CD4-positive, alpha-beta T cell treated with Interleukin-12 subunit alpha and Interleukin-12 subunit beta, for 1 hour (primary cell): ENCODE measurements at places on chromosomes 4 and X.

GRCh38 chr4:76947369-76947768, 2.2 kb upstream of the SEPTIN11 start:
- DNase-seq = no peak

DNA sequence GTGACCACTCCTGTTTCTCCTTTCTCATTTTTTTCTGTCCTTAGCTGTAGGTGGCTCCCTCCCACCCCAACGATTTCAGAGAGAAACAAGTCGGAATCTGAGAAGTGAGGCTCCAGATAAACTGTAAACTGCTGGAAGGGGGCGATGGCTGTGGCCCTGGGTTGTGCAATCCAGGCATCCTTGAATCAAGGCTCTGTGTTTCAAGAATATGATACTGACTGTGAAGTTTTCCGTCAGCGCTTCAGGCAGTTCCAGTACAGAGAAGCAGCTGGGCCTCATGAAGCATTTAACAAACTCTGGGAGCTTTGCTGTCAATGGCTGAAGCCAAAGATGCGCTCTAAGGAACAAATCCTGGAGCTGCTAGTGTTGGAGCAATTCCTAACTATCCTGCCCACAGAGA, 37.7 kb downstream of the ETDC start:
- no peak for DNase-seq

GRCh38 chrX:79336869-79337815, 30.0 kb downstream of the ITM2A start:
- peak; percentile 25 for DNase-seq

DNA sequence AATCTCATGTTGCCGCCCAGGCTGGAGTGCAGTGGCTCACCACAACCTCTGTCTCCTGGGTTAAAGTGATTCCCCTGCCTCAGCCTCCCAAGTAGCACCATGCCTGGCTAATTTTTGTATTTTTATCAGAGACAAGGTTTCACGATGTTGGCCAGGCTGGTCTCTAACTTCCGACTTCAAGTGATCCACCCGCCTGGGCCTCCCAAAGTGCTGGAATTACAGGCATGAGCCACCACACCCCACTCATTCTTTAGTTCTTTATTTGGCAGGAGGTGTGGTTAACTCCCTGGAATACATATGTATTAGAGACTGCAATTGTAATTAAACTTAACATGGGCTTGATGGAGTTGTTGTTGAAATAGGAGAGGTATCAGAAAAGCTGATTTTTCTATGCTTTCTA, 1396.9 kb upstream of the IGFBP7 start:
- no peak for DNase-seq

DNA sequence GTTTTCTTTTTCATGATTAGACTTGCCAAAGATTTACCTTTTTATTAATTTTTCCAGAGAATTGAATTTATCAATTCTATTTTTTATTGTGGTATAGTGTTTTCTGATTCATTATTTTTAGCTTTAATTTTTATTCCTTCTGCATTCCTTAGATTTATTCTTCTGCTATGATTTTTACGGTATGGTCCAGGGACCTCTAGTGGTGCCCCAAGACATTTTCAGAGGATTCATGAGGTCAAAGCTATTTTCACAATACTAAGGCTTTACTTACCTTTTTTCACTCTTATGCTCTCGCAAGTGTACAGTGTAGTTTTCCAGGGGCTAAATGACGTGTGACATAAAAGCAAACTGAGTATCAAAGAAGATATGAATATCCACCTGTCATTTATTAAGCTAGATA, 8.0 kb downstream of the RADX start:
- DNase-seq = peak; percentile 18

DNA sequence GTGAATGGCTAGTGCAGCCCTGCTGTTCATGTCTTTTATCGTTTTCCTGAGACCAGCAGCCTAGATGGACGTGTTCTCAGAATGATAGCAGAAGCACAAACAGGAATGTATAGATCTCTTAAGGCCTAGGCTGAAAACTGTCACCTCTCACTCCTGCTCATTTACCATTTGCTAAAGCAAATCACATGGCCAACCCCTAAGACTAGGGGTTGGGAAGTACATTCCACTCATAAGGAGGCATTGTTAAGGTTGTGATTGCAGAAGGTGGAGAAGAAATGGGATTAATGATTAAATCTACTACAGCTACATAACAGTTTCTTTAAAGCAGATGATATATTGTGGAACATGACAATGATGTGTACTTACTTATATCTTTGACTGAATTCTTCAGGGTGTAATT, 536.8 kb upstream of the FTHL17 start:
- no peak for DNase-seq

- no peak for DNase-seq
These were observed 33.2 kb downstream of the PPARGC1A start for GRCh38 chr4:23856630-23857029.

- DNase-seq = no peak
These were observed 19.1 kb downstream of the MTNR1A start for GRCh38 chr4:186536285-186536684.

GRCh38 chrX:28189011-28189410, 207.8 kb upstream of the DCAF8L1 start:
- no peak for DNase-seq

- no peak for DNase-seq
These were observed 408.6 kb downstream of the ADAM29 start for GRCh38 chr4:175326796-175327195.
